ENCODE measurements at places on chromosomes 3 and 15. TPM values are rescaled to one million over a fixed set of nuclear protein-coding genes. Genes with fewer than 3 reads are reported as not detected.

The ANKRD63 gene
- polyA plus RNA-seq: not detected

The POPDC2 gene
- polyA plus RNA-seq: 17.5 TPM

The GOLGA8G gene
- not detected for polyA plus RNA-seq

The SPPL2A gene
- 23.3 TPM for polyA plus RNA-seq

The KCNH8 gene
- polyA plus RNA-seq: 7.6 TPM

The GP5 gene
- not detected for polyA plus RNA-seq

The CHRM5 gene
- polyA plus RNA-seq: not detected

The GHSR gene
- not detected for polyA plus RNA-seq

The CFAP92 gene
- 0.27 TPM for polyA plus RNA-seq

The IGF1R gene
- polyA plus RNA-seq: 11.2 TPM

The DNAH12 gene
- 0.84 TPM for polyA plus RNA-seq

The MRPS11 gene
- 61.9 TPM for polyA plus RNA-seq

The ALG1L2 gene
- not detected for polyA plus RNA-seq

The CHRFAM7A gene
- polyA plus RNA-seq: 1.8 TPM

The CELSR3 gene
- 23.5 TPM for polyA plus RNA-seq

Data from adrenal gland (tissue), 19 donors.